ENCODE measurements at places on chromosomes 2 and 18.

DNA sequence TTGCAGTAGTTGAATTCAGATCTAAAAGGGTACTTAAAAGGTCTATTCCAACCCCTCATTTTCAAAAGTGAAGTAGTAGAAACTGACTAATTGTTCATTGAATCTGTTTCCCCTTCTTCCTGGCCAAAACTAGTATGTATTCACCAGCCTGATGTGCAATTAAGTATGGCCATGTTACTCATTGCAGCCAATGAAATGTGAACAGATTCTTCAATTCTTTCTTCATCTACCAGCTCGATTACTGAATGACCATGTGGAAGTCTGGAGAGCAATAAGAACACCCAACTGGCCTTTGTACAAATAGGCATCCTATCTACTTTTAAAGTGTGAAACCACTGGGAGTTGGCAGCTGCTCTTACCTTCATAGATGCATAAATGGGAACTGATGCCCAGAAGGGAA is 449.0 kb upstream of the ID2 start:
- DNase-seq: no peak

DNA sequence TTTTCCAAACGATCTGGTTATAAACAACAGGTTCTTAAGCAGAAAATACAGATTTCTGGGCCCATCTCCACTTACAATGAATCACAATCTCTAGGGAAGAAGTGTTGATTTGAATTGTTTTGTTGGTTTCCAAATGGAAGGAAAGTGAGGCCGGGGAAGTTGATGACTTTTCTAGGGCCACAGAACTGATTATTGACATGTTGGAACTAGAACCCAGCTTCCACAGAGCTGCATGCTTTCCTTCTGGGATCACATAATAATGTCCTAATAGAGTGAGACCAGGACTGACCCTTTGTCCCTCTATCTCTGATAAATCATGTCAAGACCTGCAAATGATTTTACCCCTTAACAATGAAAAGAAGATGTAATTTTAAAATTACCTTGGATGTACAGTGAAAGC is 332.2 kb downstream of the OSR1 start:
- DNase-seq: no peak

GRCh38 chr2:161414042-161415033 is 1.8 kb upstream of the TBR1 start:
- DNase-seq: no peak

GRCh38 chr2:201452058-201452921 is 750 bp downstream of the STRADB start:
- DNase-seq: no peak

Data from stimulated activated CD8-positive, alpha-beta memory T cell treated with anti-CD3 and anti-CD28 coated beads, Interleukin-2, amount 100 ng/mL, for 1 hour (primary cell).